ENCODE measurements at places on chromosomes 3 and 15.
A peak's percentile ranks its signal among the peaks of the same experiment; 100 is the strongest.

DNA sequence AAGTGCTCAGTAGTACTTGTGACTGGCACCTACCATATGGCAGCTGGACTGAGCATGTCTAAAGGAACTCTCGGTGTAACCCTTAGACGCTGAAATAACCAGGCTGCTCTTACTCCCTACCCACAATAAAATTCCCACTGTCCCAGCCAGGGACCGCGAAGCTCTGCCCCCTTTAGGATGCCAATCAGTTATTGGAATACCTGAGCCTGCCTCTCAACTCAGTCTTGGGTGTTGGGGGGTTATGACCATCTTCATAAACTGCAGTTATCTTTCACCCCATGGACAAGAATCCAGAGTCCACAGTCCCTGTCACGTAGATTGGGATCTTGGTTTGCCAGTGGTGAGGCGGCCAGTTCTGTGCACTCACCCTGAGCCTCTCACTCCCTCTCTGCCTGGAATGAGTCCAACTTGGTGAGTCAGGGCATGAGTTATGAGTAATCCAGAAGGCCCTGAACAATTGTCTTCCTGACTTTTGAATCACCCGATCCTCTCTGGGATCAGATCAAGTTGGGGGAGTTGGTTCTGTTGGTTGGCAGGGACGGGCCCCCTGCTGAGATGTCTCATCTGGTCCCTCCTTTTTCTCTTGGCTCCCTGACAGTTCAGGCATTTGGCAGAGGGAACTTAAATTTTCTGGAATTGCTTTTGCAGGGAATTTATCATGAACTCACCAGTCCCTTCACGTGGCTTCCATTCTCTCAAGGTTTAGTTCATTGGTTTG lies 120.1 kb upstream of the UBE2E1 start:
- DNase-seq = peak; percentile 93

GRCh38 chr3:63976872-63977200 lies 46.5 kb downstream of the PSMD6 start:
- no peak for DNase-seq

- no peak for DNase-seq
Observed at GRCh38 chr15:29130476-29130875, 139.1 kb downstream of the NSMCE3 start.

- DNase-seq = no peak
Observed at GRCh38 chr3:67649681-67650080, 4.7 kb downstream of the SUCLG2 start.

GRCh38 chr3:181417748-181418147 lies 294.0 kb upstream of the SOX2 start:
- no peak for DNase-seq

DNA sequence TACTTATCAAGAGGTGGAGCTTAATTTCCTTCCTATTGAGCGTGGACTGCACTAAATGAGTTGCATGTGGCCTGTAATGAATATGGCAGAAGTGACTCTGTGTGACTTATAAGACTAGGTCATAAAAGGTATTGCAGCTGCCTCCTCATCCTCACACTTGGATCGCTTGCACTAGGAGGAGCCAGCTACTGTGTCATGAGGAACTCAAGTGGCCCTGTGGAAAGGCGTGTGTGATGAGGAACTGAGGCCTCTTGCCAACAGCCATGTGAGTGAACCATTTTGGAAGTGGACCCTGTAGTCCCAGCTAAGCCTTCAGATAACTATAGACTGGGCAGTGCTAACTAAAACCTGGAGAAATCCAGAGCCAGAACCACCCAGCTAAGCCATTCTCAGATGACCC lies 7.1 kb upstream of the SLC30A4 start:
- DNase-seq = no peak

DNA sequence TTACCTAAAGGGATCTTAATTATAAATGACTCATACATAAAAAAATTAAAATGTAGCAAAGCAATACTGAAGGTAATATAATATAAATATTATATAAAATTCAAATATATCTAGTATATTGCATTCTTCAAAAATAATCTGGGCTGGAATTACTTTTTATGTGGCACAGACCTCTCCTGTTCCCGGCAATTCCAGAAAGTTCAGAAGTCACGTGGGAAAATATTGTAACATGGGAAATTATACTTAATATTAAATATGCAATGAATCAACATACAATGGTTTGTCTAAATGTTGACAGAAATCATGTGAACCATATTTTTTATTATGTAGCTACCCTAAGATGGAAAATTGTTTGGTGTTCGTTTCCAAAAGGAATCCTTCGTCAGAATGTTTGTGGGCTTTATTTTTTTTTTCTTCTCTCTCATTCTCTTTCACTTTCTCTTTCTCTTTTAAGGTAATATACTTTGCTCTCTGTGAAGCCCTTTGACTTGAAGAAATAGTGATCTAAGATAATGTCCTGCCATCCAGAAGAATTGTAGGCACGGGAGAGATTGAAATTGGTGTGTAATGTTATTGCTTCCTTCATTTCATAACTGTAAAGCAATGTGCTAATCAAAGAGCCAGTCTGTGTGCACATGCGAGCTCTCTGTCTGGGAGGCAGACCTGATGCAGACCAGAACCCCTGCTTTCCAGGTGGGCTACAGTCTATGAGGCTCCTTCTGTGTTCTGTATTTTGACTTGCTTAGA lies 559.4 kb downstream of the NR2F2 start:
- peak; percentile 18 for DNase-seq

GRCh38 chr15:64112904-64113303 lies 17.1 kb downstream of the SNX1 start:
- DNase-seq = no peak

DNA sequence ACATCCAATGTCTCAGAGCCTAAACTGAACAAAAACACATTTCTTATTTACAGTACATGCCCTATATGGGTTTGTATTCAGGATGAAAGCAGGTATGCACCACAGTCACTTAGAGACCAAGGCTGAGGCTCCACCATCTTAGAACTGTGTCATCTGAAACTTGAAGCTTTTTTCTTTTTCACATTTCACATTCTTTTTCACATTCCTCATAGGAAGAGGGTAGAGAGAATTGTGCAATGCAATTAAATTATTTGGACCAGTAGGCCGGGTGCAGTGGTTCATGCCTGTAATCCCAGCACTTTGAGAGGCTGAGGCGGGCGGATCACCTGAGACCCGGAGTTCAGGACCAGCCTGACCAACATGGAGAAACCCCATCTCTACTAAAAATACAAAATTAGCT lies 591.0 kb downstream of the MECOM start:
- no peak for DNase-seq

- DNase-seq = no peak
Observed at GRCh38 chr3:37458162-37459120, 284.1 kb upstream of the LRRFIP2 start.

GRCh38 chr3:65877160-65877559 lies 161.6 kb downstream of the MAGI1 start:
- no peak for DNase-seq

- DNase-seq = no peak
Observed at GRCh38 chr3:25843332-25843731, 53.4 kb downstream of the OXSM start.

DNA sequence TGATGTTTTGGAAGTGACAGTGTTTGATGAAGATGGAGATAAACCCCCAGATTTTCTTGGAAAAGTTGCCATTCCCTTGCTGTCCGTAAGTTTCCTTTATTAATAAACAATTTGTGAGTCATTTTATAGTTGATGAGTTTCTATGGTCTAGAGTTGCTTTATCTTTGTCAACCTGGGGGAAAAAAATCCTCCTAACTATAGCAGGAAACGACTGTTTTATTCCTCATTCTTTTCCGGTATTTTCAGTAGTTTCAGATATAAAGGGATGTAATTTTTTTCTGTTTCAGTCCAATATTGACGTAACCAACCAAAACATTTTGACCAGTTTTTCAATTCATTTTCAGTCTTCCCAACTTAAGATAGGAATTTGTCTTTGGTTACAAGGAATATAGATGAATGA lies 154.1 kb downstream of the MCTP2 start:
- DNase-seq = no peak

GRCh38 chr3:147246906-147247305 lies 159.4 kb downstream of the ZIC4 start:
- DNase-seq = no peak

- no peak for DNase-seq
Observed at GRCh38 chr3:72187131-72187530, 402.2 kb upstream of the PROK2 start.

GRCh38 chr3:120796976-120797375 lies 54.4 kb downstream of the GTF2E1 start:
- no peak for DNase-seq

GRCh38 chr15:40823572-40824343 lies 4.8 kb downstream of the PPP1R14D start:
- no peak for DNase-seq

GRCh38 chr15:43196760-43197548 lies 11.8 kb downstream of the CCNDBP1 start:
- no peak for DNase-seq

DNA sequence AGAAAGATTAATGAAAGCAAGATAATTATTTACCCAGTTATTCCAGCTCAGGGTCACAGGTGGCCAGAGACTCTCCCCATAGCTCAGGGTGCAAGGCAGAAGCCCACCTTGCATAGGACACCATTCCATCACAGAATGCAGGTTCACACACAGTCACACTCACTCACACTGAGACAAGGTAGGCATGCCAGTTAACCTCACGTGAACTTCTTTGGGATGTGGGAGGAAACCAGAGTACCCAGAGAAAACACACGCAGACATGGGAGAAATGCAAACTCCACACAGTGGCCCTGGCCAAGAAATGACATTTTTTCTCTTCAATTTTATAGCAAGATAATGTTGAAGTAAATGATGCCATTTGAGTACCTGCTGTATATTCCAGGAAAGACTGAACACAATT lies 106.7 kb downstream of the ZNF385D start:
- DNase-seq = no peak

DNA sequence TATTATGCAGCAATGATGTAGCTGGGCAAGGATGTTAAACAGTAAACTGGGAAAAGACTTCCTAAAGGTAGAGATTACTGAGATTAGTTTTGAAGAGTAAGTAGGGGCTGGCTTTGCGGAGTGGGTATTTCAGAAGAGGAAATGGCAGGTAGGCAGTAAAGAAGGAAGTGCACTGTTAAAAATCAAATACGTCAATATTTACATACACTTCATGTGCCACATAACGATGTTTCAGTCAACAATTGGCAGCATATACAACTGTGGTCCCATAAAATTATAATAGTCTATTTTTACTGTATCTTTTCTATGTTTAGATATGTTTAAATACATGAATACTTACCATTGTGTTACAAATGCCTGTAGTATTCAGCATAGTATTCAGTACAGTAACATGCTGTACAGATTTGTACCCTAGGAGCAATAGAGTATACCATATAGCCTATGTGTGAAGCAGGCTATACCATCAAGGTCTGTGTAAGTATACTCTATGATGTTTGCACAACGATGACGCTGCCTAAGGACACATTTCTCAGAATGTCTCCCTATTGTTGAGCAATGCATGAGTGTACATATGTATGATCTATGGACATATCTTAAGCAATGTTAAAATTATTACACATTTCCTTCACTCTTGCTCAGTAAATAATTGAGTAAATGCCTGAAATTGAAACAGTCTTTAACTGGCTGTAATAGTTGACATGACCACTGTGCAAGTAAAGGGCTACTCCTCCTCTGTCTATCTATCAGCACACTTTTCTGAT lies 196.7 kb downstream of the ISL2 start:
- DNase-seq = no peak

GRCh38 chr3:59816312-59816711 lies 766.5 kb upstream of the CFAP20DC start:
- no peak for DNase-seq

DNA sequence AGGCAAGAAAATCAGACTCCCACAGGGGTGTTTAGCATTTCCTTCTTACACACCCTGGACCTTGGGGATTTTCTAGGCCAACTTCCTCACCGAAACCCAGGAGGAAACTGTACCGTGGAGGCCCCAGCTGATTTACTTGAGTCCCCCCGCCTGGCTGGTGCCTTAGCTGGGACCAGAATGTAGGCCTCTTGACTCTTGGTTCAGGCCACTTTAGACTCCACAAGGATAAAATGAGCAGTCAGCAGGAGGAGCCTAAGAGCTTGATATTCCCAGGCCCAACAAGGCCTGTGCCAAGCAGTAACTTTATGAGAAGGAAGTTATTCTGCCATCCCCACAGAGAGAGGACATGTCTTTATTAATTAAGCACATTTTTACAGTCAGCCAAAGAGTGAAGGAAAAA lies 4.6 kb upstream of the APBA2 start:
- DNase-seq = no peak

GRCh38 chr3:101329016-101329673 lies 8.8 kb upstream of the IMPG2 start:
- DNase-seq = no peak

DNA sequence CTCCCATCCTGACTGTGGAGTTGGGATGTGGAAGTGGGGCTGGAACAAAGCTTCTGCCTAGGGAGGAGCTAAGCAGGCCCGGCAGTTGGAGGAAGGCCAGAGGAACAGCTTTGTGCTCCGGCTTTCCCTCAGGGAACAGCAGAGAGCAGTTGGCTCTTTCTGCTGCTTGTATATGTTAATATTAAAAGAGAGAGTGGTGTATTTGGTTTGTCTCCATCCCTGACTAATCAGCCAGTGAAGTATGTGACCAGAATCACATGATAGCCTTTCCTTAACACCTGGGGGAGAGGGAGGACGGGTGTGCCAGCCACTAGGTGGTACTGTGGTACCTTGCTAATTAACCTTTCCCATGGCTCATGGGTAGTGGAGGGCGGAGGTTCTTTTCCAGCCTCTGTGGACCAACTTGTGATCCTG lies 10.0 kb downstream of the EIF2B5 start:
- DNase-seq = peak; percentile 47

DNA sequence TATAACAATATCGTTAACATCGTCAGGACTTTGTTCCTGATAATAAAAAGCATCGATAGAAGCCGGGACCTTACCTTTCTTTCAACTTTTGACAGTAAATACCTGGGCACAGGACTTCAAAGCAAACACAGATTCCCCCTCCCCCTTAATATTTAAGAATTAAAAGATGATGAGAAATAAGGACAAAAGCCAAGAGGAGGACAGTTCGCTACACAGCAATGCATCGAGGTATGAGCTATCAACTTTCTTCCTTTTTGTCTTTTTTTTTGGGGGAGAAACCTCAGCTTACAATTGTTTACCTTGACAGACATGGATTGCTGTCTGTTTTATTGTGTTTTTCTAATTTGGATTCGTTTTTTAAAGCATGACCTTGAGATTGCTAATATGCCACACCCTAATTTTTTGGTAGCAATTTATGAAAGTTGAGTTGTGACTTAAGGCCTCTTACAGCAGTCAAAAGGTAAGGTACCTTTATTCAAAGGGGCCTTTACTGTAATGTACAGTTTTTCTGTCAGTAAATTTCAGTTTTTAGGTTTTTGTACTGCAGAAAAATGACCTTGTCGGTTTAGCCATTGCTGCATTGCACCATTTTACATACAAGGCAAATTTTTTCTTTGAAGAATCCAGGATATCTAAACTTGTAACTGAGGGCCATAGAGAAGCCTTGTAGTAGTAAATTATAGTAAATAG lies 1.1 kb downstream of the CHD2 start:
- DNase-seq = no peak

DNA sequence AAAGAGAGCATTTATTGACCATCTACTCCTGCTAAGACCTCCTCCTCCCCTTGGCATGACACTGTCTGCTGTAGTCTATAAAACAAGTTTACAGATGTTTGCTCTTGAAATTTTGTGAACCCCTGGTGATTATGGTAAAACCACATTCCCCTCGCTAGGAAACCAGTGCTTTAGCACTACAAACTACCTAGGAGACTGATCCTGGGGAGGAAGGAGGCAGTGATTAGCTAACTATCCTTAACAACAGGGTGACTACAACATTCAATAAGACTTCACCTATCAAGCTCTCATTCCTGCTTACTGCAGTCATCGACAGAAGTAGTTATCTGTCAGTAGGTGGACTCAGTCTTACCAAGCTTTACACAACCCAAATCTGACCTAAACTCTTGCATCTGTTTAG lies 371.3 kb downstream of the TUSC7 start:
- DNase-seq = no peak
